CD4-positive, CD25-positive, alpha-beta regulatory T cell (primary cell): ENCODE measurements at places on chromosomes 7 and 10.

GRCh38 chr7:142066536-142066935 is 45.0 kb upstream of the MGAM2 start:
- no peak for DNase-seq

DNA sequence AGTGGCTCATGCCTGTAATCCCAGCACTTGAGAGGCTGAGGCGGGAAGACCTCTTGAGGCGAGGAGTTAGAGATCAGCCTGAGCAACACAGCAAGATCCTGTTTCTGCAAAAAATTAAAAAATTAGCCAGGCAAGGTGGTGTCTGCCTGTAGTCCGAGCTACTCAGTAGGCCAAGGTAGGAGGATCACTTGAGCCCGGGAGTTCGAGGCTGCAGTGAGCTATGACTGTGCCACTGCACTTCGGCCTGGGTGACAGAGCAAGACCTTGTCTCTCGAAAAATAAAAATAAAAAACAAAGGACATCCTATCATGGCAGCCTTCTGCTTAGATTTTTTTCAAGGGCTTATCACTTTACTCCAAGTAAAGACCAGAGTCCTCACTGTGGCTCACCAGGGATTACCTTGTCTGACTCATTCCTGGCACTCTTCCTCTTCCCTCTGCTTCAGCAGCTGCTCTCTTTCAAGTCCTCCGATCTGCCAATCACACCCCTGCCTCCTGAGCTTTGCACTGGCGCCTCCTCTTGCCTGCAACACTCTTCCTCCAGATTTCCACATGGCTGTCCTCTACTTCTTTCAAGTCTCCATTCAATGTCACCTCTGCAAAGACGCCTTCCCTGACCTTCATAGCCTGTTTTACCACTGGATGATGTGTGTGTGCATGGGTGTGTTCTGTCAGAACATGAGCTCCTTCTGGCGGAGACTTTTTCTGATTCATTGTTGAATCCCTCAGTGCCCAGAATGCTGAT is 7.7 kb downstream of the PRTFDC1 start:
- no peak for DNase-seq

DNA sequence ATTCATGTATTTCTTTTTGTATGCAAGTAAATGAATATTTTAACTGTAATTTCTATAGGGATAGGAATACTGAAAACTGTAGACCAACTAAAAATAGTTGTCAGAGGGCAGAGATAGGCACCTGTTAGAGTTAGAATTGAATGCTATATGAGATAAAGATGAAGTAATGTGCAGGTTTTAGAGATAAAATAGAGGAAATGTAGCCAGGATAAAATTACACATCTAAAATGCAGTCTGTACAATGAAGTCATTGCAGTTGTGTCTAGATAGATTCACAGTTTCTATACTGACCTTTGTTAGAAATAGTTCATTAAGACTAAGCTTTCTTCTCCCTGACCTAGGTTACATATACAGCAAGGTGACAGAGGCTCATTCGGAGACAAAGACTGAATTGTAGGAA is 46.2 kb downstream of the SMNDC1 start:
- no peak for DNase-seq

GRCh38 chr10:133067149-133068105 is 20.3 kb upstream of the ADGRA1 start:
- no peak for DNase-seq

GRCh38 chr7:44711528-44711927 is 37.1 kb upstream of the ZMIZ2 start:
- DNase-seq = no peak

GRCh38 chr7:126001349-126001748 is 1071.7 kb upstream of the POT1 start:
- no peak for DNase-seq

DNA sequence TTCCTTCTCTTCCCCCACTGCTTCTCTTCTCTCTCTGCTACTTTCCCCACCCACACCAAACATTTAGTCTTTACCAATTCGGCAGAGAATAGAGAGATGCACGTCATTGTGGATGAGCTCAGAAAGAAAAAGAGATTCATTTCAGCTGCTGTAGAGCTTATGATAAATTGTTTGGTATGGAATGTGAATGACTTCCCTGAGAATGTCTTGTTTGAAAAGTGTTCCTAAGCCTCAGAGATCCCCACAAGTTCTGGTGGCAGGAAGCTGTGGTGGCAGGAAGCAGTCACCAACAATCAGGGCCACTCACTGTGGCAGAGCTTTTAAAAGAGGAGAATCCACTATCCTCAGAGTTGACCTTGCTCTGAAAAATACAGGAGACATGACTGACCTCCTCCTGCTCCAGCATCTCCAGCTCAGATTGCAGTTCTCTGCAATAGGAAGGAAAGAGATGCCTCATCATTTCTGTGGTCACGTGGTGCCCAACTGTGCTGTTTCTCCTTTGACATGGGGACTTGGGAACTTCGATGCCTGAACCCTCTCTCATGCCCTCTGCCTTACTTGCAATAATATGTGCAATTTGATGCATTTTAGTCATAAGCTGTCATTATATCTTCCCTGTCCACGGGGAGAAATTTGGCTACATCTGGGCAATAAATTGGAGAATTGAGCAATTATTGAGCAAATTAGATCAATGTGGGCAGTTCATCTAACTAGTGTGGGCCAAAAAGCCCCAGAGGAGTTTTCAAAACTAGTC is 76.5 kb downstream of the BMPER start:
- no peak for DNase-seq

DNA sequence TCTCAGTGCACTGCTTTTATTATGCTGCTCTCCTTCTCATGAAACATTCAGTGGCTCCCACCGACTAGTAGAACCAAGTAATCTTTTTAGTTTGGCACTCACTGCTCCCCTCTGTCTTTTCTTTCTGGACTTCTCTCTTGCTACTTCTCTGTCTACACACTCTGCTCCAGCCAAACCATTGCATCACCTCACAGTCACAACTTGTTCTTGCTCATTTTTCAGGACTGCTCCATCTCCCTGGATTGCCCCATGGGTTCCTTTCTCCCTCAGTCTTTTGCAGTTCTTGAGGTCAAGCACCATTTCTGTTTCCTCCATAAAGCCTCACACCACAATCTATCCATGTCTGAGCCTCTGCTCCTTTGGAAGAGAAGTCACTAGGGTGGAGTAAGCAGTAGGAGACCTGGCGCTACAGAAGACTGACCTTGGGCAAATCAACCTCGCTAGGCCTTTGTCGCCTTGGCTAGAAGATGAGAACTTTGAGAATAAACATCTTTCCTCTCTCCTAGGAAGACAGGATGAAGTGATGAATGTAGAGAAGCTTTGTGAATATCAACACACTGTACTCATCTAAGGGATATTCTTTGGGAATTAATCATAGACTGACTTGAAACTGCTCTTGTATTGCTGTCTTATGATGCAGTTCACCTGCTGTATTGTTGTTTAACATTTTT is 186.2 kb downstream of the LRMDA start:
- DNase-seq = no peak

DNA sequence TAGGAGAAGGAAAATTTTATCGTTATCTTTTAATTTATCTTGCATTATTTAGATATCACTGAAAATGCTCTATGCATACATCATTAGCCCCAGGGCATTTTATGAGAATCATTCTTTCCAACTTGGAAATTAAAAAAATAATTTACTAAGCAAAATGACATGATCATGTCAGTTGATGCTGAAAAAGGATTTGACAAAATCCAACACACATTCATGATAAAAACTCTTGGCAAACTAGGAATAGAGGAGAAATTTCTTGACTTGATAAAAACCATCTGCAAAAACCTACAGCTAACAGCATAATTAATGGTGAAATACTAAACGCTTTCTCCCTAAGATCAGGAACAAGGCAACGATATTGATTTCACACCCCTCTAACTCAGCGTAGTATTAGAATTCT is 40.2 kb upstream of the RSU1 start:
- DNase-seq = no peak

DNA sequence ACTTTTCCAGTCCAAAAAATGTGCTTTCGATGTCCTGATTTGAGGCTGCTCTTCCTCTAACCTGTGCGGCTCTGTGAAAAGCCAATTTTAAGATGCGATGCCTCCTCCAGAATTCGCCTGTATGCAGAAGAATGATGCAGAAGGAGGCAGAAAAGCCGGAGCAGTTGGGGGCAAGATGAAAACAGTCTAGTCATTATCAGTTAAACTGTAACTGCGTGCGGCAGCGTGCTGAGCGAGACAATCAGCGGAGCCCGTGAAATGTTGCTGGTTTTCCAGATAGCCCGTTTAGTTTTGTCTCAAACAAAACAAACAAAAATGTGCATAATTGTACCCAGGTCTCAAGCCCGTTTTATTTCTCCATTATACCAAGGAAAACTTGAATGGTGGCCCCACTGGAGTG is 137.0 kb upstream of the FGFR2 start:
- no peak for DNase-seq

GRCh38 chr10:95480901-95481491 is 80.2 kb downstream of the SORBS1 start:
- no peak for DNase-seq

GRCh38 chr10:47127188-47127785 is 172.7 kb upstream of the GDF10 start:
- no peak for DNase-seq

GRCh38 chr7:108010377-108010776 is 7.4 kb upstream of the LAMB1 start:
- DNase-seq = no peak

DNA sequence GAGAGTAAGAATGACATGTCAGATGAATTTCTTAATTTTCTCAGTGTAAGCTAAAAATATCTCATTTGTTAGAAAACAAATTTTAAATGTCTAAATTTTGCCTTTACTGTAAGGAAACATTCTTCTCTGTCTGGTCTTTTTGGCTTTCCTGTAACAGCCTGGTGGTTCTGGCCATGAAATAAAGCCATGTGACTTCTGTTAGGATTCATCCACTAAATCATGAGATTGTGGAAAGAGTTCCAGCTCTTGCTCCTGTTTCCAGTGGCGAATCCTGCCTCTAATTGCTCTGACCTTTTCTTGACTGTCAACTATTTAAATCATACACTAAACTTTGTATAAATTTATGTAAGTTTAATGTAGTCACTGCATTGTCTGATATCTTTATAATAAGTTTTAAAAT is 398.5 kb upstream of the AKR1E2 start:
- DNase-seq = no peak

- no peak for DNase-seq
These were observed 28.7 kb downstream of the ZCCHC24 start for GRCh38 chr10:79416578-79417255.

DNA sequence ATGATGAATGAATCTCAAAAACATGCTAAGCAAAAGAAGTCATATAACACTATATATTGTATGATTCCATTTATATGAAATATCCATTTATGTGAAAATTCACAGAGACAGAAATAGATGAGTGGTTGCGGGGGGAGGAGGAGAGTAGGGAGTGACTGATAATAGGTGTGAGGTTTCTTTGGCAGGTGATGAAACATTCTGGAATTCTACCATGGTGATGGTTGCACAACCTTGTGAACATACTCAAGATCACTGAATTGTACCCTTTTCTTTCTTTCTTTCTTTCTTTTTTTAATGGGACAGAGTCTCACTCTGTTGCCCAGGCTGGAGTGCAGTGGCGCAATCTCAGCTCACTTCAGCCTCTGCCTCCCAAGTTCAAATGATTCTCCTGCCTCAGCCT is 10.7 kb downstream of the SVOPL start:
- DNase-seq = no peak

- no peak for DNase-seq
These were observed 31.6 kb downstream of the SH3PXD2A start for GRCh38 chr10:103823706-103824272.

DNA sequence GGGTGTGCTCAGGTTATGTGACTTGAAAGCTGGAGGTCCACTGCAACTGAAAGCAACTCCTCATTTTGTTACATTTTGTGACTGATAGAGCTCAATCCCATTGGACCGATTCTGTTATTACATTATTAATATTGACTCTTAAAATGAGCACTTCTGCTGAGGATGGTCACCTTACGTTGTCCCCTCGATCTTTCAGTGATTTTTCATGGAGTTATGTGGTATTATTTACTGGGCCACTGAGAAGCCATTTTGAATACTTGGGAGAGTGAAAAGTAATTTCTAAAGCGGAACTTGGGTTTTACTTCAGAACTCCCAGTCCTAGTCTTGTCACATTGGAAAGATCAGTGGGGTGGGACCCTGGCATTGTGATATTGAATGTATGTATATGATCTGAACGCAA is 96.3 kb upstream of the FAM180A start:
- no peak for DNase-seq

DNA sequence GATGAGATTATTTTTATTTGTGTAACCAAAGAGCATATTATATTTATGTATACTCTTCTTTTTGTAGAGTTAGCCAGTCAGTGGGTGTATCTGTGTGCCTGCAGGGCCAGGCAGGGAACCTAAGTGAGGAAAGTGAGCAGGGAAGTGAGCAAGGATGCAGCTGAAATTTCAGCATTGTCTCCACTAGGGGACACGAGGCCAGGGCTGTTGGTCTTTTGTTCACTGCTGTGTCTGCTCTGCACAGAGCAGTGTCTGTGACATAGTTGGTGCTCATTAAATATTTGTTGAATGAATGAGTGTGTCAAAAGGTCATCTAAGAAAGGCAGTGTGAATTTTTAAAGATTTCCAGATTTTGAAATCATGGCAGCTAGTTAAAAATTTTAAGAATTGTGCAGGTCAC is 51.8 kb downstream of the SUGCT start:
- DNase-seq = no peak

- no peak for DNase-seq
These were observed 725.1 kb downstream of the SORCS1 start for GRCh38 chr10:106439366-106439765.

DNA sequence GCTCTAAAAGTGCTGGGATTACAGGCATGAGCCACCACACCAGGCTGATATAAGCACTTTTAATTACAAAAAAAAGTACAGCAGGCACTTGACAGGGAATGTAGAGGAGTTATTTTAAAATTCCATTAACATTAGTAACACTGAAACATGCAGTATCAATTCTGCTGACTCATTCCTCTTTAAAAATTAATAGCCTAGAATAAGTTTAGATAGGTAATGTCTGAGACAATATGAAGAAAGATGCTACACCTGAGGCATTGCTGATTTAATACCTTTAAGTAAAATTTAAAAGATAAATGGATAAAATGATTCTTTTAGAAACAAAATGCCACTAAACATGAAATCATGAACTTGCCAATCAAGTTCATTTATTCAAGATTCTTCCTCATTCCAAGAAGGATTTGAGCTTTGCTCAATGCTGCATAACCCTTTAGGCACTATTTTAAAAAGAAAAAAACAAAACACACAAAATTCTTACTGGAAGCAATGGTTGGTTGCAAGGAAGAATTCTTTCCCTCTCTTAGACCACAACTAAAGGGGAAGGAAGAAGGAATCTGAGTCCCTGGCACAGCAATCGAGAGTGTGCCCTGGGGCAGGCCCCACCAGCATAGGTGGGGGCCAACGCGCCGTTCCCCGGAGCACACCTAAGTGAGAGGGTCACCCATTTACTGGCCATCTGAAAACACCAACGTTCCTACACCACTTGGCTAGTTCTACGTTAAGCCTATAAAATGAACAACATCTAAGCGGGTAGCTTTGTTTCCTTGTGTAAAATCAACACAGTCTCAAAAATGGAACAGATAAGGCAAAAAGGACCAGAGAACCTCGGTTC is 26.6 kb downstream of the ESYT2 start:
- no peak for DNase-seq

DNA sequence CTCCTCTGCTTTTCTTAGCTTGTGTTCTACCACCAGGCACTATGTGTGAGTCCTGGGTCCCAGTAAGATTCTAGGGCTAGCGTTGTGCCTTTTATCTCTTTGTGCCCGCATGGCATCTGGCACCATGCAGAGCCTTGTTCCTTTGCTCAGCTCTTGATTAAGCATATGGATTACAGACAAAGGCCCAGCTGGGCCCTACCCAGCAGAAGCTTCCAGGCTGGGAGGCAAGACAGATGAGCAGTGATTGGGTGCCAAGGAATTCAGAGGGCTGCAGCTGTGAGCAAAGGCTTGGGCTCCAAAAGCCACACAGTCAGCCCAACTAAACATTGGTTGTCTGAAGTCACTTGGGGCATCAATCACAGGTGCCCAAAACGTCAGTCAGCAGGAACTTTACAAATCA is 2.0 kb downstream of the ACSM6 start:
- DNase-seq = no peak
